Activated CD8-positive, alpha-beta T cell treated with anti-CD3 and anti-CD28 coated beads, Interleukin-2, amount 10 ng/mL, durations not matched to agents 7 days and 5 days (primary cell): ENCODE measurements at places on chromosomes 2 and 18. TPM values are rescaled to one million over a fixed set of nuclear protein-coding genes. Genes with fewer than 3 reads are reported as not detected.

DNA sequence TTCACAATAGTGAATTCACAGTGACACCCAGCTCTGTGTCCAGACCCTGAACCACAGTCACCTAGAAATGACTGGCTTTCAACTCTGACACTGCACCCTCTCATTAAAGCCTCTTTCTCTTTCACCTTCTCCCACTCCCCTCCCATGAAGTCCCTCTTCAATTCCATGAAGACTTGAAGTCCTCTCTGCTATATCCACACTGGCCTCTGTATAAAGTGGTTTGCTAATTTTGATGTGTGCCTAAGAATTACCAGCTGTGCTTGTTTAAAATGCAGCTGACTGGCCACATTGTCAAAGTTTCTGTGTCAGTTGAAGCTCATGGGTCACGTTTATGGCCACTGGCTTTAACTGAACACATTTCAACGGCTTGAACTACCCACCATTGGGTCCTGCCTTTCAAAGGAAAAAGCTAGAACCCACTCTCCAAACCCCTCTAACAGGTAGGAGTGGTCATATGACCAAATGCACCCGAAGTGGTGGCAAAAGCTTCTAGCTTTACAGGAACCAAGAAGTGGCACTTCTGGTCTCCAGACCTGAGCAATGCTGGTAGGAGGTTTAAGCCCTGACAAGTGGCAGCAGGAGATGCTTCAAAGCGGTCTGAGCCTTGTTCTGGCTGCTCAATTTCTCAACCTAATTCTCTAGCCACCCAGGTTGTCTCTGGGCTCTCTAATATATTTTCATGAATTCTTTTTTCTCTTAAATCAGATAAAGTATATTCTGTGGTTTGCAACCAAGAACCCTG is 34.2 kb downstream of the B4GALT6 start:
- no peak for DNase-seq

DNA sequence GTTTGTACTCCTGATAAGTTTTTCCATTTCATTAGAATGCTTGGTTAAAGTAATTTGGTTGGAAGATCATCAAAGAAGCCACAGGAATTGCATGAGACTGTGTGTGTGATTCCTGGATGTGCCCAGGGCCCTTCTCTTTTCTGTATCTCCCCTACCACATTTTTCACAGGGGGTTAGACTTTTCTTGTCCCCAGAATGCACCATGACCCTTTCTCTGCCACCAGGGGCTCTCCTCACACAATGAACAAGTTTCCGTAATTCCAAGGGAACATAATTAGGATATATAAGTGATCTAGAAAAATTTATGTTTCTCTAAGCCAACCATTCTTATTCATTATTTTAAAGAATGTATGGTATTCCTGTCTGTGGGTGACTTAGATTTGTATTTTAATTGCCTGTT is 291.8 kb downstream of the NEDD4L start:
- no peak for DNase-seq

DNA sequence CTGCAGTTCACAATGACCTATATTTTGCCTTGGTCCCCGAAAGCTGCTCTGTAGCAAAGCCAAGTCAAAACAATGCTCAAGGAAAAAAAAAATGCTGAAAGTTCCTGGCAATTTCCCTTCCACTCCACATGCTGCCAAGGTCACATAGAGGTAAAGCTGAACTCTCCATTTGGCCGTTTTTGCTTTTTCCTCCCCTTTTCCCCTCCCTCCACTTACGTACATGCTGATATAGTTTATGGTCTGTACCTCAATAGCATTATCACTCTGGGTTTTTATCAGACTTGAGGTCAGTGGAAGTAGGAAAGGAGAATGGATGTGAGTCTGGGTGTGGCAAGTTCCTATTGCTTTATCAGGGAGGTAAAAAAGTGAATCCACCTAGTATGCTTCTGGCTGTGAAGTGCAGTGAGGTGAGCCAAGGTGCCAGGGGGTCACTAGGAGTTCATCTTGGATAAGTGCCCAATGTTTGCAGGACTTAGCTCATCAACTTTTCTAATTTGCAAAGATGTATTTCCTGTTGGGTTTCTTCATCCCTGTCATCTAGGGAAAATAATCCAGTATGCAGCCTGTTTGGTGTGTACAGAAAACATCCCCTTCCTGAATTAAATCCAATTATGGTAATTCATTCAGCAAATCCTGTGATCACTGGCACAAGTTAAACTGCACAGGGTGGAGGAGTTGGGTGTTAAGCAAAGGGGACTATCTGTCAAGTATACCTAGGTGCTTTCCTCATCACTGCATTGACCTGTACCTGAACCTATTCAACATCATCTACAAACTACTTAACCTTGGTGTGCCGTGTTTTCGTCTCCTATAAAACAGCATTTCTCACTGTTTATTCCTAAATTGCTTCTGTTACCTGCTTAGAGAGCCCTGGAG is 124.3 kb upstream of the CYP26B1 start:
- DNase-seq = no peak

- no peak for DNase-seq
These were observed 476.4 kb upstream of the ZEB2 start for GRCh38 chr2:144996225-144996795.

DNA sequence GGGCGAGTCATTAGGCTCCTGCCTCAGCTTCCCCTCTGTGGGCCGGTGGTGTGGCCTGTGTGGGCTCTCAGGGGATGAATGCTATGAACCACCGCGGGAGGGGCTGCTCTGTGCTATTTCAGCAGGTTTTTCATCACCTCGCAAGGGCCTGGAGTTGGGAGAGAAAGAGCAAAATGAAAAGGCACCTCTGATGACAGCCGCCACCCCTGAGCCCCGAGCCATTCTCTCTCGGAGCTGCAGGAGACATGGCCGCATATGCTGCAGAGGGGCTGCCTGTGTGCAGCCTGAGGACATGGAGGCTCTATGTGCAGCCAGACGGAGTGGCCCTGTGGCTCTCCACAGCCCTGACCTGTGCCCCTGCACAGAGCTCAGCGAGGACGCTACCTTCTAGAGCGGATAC is 96.2 kb upstream of the CTDP1 start:
- DNase-seq = no peak

- DNase-seq = no peak
These were observed 262.4 kb downstream of the SS18 start for GRCh38 chr18:25827961-25828561.

- DNase-seq = no peak
These were observed 53.6 kb upstream of the ATL2 start for GRCh38 chr2:38430597-38431207.

Gene FOXI3
- not detected for total RNA-seq

Gene TEX44
- not detected for total RNA-seq

Gene ABCG5
- not detected for total RNA-seq
